ENCODE measurements at places on chromosomes 3 and 15.

- DNase-seq, result no peak
These were observed 365.5 kb downstream of the SHQ1 start for GRCh38 chr3:72482589-72483321.

DNA sequence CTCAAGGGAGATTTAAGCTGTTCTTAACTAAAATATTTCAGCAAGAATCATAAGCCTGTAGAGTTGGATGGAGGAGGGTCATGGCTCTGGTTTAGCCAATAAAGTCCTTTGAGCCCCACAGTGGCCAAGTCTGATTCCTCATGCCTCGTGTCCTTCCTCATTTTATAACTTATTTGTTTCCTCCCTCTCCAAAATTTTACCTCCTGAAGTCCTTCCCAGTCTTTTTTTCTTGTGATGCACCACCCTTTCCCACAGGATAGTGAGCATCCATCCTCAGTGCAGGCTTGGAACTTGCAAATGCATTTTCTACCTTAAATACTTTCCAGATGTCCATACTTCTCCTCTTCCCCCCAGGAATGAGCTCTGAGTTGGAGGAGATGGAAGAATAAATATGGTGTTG, 162.7 kb upstream of the AGTR1 start:
- no peak for DNase-seq

GRCh38 chr3:177346878-177347277, 149.6 kb upstream of the TBL1XR1 start:
- no peak for DNase-seq

DNA sequence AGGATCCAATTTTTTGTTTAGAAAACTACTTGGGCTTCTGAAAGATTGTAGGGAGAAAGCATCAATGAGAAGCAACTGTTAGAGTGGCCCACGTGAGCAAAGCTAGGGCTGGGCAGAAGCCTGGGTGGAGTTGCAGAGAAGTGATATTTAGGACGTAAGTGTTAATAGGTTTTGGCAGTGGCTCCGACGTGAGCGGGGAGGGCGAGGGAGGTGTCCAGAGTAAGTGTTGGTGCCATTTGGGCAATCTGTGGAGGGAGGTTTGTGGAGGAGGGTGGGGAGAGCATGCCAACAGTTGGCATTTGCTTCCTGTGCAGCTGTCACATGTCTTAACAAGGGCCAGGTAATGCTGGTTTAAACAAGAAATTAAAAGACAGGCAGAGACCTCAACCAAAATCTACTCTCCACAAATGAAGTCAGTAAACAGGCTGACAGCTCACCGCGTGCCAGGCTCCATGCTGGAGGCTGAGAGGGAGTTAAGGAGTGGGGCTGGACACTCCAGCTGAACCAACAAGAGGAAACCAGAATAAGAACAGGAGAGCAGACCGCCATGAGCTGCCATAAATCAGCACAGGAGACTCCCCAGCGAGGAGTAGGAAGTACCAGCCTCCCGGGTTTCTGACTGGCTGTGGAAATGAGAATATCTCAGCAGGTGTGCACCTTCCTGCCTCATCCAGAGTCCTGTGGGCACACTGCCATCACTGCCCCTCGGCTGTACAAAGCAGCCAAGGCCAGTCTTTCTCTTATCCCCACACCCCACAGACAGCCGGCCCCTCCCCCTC, 232.6 kb downstream of the ABHD5 start:
- DNase-seq, result peak; percentile 16

GRCh38 chr3:151467069-151467468, 6.2 kb upstream of the IGSF10 start:
- no peak for DNase-seq

DNA sequence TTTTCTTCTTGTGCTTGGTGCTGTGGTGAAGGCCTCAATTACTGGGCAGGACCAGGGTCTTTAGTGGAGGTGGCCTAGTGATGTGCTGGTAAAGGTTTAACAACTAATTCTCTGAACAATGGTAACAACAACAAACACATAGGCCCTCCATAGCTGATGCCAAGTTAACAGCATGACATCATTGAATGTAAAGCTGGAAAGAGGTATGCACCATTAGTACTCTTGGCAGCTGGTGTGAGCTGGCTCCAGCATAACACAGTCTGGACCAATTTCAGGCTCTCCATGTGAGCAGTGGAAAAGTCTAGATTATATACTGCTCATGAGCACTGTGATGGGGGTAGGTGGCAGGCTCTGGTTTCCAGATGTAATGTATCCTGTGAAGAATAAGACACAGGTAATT, 61.8 kb downstream of the SLC7A14 start:
- no peak for DNase-seq

GRCh38 chr3:124780761-124781475, 50.7 kb downstream of the UMPS start:
- DNase-seq, result peak; percentile 19

DNA sequence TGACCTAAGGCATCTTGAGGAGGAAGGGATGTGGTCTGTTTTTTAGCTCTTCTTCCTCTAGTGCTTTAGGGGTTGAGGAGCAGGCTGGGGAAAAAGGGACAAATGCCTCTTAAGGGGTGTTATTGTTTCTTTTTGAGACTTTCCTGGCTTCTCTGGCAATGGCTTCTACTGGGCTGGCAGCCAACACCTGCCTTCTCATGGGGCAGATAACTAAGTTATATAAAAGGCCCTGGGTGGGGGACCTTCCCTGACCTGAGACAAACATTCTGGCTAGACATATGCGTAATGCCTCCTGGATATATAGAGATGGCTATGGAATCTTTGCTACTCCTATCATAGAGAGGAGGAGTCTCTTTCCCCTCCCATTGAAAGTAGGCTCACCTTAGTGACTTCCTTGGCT, 179.2 kb upstream of the PROK2 start:
- DNase-seq, result no peak

DNA sequence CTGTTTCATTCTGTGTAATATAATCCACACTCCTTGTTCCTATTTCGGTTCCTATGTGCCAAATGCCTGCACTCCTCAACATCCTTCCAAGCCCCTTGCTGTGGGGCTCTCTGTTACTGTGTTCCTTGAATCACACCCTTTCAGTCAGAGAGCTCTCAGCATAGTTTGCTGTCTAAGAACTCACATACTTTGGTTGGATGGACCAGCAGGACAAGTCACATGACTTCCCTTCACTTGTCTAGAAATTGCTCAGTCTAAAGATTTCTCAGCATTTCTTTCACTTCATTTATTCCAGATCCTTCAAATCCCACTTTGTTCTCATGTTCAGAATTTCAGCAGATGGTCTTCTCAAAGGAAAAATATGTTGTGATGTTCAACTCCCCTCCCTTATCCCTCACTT, 203.5 kb upstream of the PFN2 start:
- no peak for DNase-seq

DNA sequence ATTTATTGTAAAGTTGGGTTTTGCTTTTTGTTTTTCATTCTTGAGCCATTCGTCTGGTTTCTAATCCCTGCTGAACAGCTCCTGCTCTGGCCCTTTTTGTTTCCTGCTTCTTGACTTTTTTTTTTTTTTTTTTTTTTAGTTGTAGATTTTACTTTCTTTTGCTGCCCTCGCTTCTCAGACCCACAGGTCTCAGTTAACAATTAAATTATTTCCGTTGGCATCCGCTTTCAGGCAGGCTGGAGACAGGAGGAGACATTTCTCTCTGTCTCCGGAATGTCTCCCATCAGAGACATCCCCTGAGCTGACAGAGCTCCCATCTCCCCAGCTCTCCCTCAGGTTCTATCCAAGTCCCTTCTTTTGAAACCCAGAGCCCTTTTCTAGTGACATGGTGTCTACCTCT, 68.6 kb downstream of the SLC6A6 start:
- no peak for DNase-seq

- DNase-seq, result no peak
These were observed 450.8 kb downstream of the MCTP2 start for GRCh38 chr15:94682171-94682570.

GRCh38 chr3:13951184-13951583, 71.3 kb upstream of the WNT7A start:
- no peak for DNase-seq

DNA sequence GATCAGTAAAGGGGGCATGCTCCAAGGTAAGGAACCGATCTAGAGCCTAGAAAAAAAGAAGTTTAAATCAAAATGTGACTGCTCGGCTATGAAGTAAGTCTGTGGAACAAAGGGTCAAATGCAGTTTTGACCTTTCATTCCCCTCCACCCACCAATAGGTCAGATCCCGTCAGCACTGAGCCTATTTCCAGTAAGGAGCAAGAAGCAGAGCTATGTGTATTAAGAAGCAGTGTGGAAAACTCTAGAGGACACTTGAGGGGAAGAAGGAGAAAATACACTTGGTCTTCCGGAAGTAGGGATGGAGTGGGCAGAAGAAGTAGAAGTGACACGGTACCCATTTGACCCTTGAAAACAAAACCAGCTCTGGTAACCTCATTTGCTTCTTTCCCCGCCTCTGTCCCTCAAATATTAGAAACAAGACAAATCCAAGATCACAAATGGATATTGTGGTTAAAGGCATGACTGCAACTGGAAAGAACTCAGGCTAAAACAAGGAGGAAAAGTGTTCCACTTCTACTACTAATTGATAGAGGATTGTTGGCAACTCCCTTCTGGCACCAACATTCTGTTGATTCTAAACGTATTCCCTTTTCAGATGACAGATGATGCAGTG, 888.3 kb upstream of the NR2F2 start:
- no peak for DNase-seq

- DNase-seq, result peak; percentile 13
These were observed 4.2 kb upstream of the TRAT1 start for GRCh38 chr3:108818404-108818803.

DNA sequence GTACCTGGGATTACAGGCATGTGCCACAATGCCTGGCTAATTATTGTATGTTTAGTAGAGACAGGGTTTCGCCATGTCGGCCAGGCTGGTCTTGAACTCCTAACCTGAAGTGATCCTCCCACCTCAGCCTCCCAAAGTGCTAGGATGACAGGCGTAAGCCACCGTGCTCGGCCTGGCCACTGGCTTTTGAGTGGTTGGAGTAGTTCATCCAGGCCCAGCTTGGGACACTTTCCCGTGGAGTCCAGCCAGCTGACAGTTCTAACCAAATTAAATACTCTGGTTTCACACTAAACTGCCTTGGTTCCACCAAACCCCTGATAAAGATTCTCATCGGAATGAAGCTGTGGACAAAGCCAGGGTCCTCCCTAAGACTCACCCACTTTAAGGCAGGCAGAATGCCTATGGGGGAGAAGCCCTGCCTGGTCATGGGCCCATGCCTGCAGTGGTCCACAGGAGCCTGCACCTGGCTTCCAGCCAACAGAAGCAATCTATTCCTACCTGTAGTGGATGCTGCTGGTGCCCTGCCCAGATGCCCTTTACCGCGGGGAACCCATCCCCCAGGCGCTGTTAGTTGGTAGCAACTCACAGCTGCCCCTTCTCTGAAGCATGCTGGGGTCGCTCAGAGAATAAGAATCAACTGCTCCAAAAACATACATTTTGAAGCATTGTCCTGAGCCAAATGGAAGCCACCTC, 5.2 kb upstream of the SLC28A1 start:
- DNase-seq, result no peak

DNA sequence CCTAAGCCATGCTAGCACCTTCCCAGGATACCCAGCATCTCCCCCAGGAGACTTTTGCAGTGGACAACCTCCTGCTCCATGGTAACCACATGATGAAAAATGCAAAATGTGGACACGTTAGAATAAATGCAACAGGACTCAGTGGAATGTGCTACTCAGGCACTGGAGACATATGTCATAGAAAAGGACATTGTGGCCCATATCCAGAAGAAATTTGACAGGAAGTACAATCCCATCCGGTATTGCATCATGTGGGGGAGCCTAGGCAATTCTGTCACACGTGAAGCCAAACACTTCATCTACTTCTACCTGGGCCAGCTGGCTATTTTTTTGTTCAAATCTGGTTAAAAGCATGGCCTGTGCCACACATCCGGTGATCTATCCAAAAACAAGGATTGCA, 227.2 kb upstream of the GPR149 start:
- no peak for DNase-seq

GRCh38 chr3:194197396-194197960, 61.5 kb downstream of the HES1 start:
- no peak for DNase-seq

DNA sequence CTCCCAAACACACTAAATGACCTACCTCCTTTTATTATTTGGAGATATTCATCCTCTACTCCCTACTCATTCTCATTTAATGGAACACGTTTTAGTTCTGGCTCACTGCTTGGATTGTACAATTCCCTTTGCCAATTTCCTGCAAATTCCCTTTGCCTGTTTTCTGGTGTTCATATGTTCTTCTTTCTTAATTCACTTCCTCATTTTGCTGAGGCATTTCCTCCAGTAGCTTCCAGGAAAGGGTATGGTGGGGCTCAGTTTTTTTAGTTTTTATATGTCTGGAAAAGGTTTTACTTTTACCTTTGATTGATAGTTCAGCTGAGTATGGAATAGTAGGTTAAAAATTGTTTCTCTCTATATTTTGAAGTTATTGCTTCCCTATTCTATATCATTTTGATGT, 143.6 kb upstream of the GOLIM4 start:
- DNase-seq, result no peak

- no peak for DNase-seq
These were observed 688 bp downstream of the ZSCAN2 start for GRCh38 chr15:84601555-84601838.

- DNase-seq, result peak; percentile 28
These were observed 21.8 kb downstream of the PCOLCE2 start for GRCh38 chr3:142866841-142867631.

DNA sequence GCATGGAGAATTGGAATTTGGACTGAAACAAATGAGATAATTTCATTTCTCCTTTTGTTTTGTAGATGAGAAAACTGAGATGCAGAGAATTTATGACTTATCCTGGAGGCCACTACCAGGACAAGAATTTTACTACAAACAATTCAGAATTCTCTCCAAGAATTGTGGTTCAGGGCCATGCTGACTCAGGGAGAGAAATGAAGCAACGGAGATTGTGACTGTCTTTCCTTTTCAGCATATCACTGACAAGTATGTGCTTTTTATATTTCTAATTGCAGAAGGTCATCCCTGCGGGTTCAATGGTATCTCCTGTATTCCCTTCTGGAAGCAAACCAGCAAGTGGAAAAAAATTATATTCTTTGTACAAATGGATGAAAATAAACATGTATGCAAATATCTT, 170.8 kb upstream of the MITF start:
- DNase-seq, result no peak

- DNase-seq, result no peak
These were observed 91.7 kb upstream of the PRICKLE2 start for GRCh38 chr3:64316971-64317370.

- no peak for DNase-seq
These were observed 41.6 kb downstream of the C3orf20 start for GRCh38 chr3:14716591-14716990.

DNA sequence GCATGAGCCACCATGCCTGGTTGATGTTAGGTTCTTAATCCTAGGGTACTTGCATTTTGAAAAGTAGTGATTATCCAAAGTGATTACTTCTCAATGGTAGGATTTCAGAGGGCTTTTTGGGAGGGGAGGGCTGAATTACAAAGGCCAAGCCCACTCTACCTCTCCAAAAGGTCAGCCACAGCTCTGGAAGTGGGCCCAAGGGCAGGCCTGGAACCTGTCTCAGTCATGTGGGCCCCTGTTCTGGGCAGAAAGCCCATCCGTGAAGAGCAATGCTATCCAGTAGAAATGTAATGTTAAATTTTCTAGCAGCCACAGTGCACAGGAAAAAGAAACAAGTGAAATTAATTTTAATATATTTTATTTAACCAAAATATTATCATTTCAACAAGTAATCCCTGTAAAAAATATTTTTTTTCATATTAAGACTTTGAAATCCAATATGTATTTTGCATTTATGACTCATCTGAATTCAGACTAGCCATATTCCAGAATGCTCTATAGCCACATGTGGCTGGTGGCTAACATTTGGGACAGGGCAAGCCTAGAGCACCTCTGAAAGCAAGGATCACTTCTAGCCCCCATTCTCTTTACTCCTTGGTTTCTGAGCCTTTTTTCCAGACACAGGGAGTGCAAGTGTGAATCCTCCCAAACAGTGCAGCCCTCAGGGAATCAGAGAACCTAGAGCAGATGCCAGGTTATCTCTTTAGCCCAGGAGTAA, 16.8 kb downstream of the RFT1 start:
- no peak for DNase-seq
